ENCODE measurements at places on chromosomes 2 and 18.

GRCh38 chr2:62014102-62014501 lies 108.6 kb downstream of the COMMD1 start:
- DNase-seq: peak; percentile 76

DNA sequence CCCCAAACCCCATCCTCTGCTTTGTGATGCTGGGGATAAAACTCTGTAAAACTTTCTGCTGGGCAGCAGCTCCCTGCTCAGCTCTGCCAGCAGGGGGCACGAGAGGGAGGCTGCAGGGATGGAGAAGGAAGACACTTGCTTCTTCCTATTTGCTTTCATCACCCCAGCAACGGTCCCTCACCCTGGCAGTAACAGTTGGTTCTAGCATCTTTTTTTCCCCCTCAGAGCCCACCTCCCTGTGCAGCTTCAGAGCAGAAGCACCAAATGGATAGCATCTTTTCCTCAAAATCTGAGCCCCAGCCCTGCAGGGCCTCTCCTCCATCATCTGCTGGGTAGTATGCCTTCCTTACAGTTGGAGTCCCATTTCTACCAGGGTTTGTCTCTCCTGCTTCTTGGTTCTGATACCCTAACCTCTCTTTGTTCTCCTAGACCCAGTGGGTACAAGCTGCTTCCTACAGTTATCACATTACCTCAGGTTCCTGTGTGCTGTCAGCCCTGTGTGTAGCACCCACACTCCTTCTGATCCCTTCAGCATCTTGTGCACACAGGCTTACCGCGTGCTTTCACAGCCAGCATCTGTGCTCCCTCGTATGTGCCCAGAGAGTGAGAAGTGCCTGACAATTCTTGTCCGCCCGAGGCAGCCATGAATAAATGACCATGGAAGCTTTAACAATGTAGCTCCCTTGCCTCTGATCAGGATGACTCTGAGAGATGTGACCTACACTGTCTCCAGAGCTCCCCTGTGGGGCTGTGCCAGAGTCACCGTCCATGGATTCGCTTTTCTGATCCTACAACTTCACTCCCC lies 14.5 kb downstream of the CKAP2L start:
- DNase-seq: peak; percentile 76

DNA sequence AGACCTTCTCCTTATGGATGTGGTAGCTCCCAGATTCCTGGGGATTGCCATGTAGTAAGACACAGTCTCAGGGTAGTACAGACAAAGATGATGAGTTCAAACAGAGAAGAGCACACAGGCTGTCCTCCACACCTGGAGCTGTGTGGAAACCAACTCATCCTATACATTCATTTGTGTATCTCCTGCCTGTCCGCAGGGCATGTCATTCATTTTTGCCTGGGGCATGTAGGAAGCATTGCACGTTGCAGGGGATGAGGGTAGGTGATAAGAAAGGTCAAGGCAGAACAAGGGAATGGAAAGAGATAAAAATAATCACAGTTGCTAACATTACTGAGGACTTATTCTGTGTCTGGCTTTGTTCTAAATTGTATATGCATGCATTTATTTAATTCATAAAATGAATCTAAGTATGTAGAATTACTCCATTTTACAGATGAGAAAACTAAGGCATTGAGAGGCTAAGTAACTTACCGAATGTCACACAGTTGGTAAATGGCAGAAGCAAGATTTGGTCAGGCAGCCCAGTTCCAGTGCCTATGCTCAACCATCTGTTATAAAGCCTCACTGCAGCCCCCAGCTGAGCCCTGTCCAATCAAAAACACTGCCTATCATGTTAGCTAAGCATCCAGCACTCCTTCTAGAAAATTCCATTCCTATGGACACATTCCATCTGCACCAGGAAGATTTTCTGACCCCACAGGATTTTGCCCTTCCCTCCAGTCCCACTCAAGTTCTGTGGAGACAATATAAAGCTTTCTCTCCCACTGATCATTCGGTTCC lies 81.0 kb downstream of the SUMO1 start:
- no peak for DNase-seq

DNA sequence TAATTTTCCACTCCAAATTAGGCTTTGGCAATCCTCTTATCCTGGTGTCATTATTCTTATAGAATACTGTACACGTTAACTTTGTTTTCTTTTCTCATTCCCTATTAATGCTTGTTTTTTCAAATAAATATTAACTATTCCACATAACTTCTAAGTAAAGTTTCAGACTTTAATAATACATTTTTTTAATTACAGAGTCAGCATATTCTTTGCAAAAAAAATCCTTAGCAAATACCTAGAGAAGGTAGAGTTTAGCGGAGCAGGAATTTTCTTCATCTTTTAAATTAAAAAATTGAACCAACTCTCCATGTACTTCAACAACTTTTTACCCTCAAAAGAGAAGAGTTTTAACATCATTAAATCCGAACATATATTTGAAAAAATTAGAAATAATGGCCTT lies 45.2 kb downstream of the RPRM start:
- no peak for DNase-seq

- DNase-seq: no peak
Observed at GRCh38 chr2:20766798-20767644, 55.9 kb downstream of the LDAH start.

DNA sequence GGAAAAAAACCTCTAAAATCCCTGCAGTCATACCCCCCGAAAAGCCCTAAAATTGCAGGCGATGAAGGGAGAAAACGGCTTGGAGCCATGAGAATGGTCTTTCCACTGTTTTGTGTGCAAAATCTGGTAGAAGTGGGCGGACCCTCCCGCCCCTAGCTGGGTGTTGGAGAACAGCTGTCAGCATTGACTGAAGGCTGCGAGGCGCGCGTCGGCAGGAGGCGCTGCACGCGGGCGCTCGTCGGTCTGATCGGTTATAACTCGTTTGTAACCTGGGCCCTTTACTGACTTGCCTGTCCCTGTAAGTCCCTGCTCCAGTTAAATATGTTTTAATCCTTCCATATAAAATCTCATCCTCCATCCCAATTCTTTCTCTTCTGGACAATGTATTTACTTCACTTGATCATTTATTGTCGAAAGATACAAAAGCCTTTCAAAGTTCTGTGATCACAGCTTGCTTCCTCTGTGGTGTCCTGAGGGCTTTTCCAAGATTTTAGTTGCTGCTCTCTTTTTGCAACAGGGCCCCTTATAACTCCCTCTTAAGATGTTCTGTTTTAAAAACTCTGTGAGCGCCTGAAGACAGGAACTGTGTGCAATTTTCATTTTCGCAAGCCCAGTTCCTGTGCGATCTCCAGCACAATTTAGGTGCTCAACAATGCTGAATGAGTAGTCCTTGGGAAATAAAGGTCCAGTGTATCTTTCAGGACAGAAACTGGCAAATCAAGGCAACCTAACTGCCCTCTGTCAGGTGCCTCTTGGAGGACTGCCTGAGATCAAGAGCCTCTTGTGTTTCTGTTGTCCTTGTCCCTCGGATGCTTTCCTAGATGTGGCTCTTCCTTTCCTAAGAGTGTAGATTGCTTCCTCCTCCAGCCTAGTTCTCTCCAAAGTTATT lies 918 bp upstream of the HNRNPLL start:
- DNase-seq: peak; percentile 85

DNA sequence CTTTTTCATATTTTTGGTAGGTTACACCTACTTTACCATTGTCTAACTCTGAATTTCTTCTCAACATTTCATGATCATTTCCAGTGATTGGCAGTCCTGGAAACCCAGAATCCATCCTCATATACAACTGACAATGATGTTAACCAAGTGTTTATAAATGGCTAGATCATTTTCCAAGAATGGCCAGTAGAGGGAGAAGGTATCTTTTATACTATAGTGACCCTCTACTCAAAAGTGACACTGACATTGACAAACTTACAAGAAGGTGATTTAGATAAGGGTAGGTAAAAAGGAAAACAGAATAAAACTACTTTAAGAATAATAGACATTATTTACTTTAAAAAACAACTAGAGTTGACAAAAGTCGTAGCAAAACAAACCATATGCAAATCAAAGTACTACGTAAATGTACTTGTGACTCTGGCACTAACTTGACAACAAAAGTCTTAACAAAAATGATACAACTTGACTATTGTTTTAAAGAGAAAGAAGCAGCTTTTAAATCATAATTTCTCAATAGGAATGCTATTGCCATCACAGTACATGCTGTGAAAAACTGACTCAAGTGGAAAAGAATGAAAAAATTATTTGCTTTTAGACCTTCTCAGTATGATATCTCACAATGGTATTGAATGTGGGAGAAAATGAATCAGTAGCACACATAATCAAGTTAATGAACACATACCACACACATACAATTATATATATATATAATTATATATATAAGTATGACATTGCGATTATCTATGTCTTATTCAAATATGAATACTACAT lies 76.6 kb upstream of the GRB14 start:
- DNase-seq: no peak

- no peak for DNase-seq
Observed at GRCh38 chr18:8881103-8881502, 175.7 kb downstream of the MTCL1 start.

DNA sequence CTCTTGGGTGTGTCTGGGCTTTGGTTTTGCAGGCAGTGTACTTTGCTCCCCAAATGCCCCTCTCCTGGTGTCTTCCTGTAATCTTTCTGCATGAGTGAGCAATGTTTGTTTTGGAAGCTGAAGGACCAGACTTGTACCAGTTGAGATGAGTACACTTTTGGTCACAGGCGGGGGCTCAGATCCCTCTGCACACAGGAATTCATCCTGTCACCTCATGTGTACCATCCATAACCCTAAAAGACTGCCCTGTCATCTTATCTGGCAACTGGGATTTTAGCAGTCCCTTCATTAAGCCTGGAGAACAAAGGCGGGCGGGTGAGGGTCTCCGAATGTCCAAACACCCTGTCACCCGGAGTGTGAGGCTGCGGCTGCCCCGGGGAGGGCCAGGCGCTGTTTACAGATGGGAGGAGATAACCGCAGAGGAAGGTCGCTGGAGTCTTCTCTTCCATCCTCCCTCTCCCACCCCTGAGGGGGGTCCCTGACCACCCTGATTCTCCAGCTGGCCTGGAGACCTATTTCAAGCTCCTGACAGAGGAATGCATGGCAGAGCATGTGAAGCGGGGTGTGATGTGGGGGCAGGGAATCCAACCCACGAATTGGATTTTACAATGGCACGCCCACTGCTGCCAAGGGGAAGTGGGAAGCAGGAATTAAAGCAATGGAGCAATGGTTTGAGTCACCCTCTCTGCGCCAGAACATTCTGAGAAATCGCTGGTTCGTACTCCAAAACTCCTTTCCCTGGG lies 158.2 kb upstream of the MYCN start:
- no peak for DNase-seq
